Stimulated activated CD8-positive, alpha-beta memory T cell treated with anti-CD3 and anti-CD28 coated beads, Interleukin-7, amount 100 ng/mL, for 48 hours (primary cell): ENCODE measurements at places on chromosomes 1 and 21.
A peak's percentile ranks its signal among the peaks of the same experiment; 100 is the strongest.

DNA sequence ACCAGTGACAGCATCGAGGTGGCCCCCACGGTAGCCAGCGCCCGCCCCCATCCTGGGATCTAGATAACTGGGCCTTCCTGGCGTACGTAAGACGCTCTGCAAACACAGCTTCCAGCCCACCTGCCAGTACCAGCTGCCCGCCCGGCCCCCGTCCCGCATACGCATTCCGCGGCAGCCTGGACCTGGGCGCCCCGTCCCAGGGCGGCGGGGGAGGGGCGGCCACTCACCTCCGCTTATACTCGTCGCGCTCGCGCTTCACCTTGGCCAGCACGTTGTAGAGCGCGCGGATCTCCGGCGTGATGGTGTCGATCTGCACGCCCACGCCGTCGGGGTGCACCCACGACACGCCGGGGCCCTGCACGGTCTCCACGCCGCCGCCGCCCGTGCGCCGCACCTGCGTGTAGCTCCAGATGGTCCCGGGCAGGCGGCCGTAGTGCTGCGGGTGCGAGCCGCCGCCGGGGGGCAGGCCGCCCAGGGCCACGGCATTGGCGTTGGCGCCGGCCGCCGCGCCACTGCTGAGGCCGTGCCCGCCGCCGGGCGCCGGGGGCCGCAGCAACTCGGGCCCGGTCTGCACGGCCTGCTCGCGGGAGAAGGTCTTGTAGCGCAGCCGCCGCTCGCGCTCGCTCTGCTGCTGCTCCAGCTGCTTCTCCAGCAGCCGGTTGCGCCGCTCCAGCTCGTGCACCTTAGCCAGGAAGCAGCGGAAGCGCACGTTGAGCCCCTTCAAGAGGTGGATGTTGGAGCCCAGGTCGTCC, 859 bp downstream of the IFFO2 start:
- no peak for DNase-seq

DNA sequence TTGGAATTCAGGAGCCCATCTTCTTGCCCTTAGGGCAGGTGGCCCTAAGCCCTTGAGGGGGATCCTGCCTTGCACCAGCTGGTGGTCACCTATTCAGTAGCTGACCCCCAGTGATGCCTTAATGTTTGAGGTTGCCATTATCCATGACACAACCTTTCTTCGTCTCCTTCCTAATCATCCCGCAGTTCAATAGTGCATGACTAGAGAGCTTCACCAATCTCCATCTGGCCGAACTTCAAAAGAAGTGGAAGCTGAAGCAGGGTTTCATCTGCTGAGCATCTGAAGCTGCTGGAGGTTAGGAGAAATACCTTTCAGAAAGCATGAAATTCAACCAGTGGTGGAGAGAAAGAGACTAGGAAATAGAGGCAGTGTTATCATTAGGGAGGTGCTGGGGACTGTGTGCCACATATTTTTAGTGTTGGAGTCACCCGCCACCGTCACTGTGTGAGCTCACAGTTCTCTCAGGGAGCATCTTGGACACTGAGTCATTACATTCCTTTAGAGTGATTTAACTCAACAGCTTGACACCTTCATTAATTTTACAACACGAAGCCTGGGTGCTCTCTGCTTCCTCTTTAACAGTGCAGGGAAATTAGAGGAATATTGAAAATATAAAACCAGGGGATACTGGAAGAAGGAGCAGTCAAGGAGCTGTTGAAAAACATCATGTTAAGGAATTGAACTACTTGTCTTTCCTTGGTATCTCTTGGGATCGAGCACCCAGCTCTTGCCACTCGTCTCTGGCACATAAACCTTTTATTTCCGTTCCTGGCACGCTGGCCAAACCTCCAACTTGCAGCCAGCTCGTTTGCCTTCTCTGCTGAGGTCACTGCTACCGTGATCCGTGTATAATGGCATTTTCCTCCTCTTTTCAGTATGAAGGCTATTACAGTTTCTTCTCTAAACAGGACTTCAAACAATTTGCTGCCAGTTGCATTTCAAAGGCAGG, 53.6 kb downstream of the PEX14 start:
- DNase-seq: no peak

DNA sequence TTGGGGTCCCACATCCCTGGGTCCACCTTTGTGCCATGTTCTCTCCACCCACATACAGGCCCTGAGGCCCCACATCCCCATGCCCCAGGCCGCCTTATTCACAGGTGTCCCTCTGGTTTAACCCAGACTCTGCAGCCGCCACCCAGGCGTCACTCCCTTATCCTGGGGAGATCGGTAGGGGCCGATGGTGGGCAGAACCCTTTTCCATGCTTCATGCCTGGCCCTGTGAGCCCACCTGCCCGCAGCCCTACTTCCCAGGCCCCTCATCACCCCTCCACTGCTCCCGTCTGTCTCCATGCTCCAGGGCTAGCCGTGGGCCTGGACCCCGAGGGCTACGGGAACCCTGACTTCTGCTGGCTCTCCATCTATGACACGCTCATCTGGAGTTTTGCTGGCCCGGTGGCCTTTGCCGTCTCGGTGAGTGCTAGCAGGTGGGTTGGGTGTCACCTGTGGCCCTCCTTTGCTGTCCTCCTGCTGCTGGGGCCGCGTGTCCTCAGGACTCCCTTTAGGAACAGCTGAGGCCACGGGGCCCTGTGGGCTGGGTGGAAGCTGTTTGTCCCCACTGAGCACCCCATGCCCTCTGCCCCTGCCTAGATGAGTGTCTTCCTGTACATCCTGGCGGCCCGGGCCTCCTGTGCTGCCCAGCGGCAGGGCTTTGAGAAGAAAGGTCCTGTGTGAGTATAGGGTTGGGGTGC, 12.2 kb downstream of the PSRC1 start:
- DNase-seq: no peak

DNA sequence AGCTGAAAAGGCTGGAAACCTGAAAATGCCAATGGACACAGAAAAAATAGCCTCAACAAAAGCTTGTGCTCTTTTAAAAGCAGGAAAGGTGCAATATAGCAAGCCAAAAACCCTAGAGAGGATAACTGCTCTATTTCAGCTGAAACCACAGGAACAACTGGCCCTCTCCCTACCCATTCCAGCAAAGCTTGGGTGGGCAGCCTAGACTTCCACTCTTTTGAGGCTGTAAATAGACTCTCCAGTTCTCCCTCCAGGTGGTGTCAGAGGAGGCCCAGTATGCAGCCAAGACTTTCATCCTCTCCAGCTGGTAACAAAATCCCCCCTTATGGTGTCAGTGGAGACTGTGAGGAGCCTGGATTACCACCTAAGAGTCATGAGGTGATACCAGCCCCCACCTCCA, 206.9 kb upstream of the PLD5 start:
- DNase-seq: no peak

- peak; percentile 37 for DNase-seq
These were observed 29.4 kb downstream of the MRPL37 start for GRCh38 chr1:54229281-54229891.

GRCh38 chr21:42305707-42306147, 9.5 kb downstream of the TFF3 start:
- no peak for DNase-seq

GRCh38 chr1:37726751-37727585, 34.7 kb downstream of the CDCA8 start:
- DNase-seq: no peak

DNA sequence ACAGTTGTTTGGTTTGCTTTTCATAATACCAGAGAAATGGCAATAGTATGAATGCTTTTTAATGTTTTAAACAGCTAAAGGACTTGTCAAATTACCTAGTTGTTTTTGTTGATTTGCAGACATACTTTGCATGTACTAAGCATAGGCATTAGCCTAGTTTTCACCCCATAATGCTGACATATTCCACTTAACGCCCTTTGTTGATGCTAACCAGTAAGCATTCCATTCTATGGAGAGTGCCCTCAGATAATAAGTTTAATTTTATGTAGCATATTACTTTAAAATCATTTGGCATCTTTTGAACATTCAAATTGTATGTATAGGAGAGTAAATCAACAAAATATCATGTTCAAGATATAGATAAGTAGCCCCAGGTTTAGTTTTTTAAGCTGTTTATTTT, 32.5 kb downstream of the RGS21 start:
- no peak for DNase-seq

GRCh38 chr1:61092642-61093041, 10.3 kb downstream of the NFIA start:
- DNase-seq: no peak

DNA sequence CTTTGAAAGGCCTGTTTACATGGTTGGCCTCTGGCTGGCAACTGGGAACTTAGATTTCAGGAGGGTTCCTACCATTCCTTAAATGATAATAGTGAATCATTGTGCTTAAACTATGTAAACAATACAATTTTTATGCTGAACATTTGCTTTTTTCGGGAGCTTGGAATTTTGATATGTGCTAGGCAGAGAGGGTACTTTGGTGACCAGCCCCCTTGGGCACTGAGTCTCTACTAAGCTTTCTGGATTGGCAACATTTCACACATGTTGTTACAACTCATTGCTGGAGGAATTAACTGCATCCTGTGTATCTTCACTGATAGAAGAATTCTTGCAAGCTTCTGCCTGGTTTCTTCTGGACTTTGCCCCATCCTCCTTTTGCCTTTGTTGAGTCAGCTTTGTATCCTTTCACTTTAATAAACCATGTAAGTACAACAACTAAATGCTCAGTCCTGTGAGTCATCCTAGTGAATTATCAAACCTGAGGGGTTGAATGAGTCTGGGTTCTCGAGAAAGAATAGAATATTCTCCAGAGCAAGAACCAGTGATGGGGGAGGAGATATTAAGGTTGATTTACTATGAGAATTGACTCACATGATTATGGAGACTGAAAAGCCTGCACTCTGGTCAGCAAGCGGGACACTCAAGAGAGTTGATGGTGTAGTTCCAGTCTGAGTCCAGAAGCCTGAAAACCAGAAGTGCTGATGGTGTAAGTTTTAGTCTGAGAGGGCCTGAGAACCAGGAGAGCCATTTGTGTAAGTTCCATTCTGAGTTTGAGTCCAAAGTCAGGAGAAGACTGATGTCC, 3.1 kb upstream of the SLC16A4 start:
- DNase-seq: no peak
